LNCaP clone FGC (cell line): ENCODE measurements at places on chromosomes 1 and 21.

GRCh38 chr1:25891606-25892005, 14.6 kb downstream of the STMN1 start:
- no peak for DNase-seq

DNA sequence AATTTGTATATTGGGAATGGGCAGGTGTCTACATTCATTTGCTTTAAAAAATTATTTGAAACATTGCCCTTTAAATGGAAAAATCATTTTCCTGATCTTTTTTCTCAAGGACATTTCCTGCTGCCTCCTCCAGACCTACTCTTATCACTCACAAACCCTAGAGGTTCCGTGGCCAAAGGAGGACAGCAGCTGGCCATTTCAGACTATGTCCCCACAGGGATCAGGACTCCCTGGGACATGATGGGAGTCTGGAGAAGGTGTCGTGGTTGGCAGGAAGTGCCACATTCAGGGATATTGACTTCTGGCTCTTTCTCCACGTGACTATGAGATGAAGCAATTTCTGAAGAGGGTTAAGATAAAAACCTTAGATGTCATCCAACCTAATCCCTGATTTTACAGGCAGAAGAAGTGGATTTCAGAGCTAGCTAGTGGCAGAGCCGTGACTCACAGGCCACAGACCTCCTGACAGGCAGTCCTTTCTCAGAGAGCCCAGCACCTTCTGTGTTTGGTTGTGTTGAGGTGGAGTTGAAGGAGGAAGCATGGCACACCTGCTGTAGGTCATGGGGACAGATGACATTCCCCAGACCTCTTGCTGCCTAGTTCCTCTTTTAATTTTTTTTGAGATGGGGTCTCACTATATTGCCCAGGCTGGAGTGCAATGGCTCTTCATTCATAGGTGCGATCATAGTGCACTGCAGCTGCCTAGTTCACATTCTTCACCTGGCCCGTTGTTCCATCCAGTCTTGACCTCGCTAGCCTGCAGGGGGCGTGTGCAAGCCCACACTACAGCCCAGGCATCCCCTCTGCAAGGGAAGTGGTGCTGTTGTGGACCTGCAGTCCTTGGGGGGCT, 25.5 kb upstream of the IL10 start:
- DNase-seq: no peak

DNA sequence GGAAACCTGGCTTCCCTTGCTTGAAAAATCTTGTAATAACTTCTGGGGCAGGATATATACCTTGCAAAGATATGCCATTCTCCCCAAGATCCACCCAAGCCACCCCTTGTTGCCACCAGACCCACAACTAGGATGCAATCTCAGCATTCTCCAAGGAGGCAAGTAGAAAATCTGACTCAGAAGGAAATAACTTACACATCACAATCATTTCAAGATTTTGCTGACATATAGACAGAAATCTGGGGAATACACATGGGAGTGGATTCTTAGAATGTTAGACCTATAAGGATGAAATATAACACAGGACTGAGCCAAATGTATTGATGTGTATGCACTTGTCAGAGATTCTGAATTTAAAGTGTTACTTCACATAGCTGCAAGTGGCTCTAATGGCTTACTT, 14.8 kb upstream of the ZDHHC18 start:
- DNase-seq: no peak

- no peak for DNase-seq
These were observed 16.1 kb upstream of the RCAN3 start for GRCh38 chr1:24486331-24487065.

GRCh38 chr1:91844862-91845528, 41.0 kb downstream of the TGFBR3 start:
- DNase-seq: no peak

- DNase-seq: no peak
These were observed 288.0 kb downstream of the HMCN1 start for GRCh38 chr1:186022184-186022583.

GRCh38 chr1:54353959-54354358, 52.2 kb downstream of the SSBP3 start:
- DNase-seq: no peak

- DNase-seq: no peak
These were observed 168.6 kb upstream of the CSF3R start for GRCh38 chr1:36651176-36651910.

- DNase-seq: no peak
These were observed 13.1 kb downstream of the FAM78B start for GRCh38 chr1:166153525-166154314.

DNA sequence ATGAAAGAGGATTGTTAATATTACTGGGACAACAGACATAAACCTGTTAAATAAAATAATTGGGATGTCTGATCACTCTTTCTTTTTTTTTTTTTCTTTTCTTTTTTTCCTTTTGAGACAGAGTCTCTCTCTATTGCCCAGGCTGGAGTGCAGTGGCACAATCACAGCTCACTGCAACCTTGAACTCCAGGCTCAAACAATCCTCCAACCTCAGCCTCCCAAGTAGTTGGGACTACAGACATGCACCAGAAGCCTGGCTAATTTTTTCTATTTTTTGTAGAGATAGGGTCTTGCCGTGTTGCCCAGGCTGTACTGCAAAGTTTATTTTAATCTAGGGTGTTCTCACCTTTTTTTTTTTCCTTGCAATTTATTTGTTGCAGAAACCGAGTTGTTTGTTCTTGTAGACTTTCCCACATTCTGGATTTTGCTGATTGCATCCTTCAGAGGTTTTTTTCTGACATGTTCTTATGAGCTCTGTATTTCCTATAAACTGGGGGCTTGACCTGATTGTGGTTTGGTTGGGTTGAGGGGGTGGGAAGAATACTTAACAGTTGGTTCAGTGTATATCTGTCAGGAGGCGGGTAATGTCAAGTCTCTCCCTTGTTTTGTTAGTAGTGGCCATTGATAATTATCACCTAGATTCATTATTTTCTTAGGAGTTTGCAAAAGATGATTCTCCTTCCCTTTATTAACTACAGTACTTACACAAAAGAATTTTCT, 125.2 kb downstream of the MAST2 start:
- no peak for DNase-seq

GRCh38 chr1:96990136-96990535, 268.6 kb downstream of the PTBP2 start:
- no peak for DNase-seq

GRCh38 chr1:8629241-8630091, 188.0 kb downstream of the RERE start:
- DNase-seq: peak; percentile 81

- DNase-seq: no peak
These were observed 31.0 kb downstream of the NTMT2 start for GRCh38 chr1:170176772-170177171.

- DNase-seq: peak; percentile 65
These were observed 442.6 kb downstream of the PRDM2 start for GRCh38 chr1:14142397-14143100.
